ENCODE measurements at places on chromosomes 16 and 17.

DNA sequence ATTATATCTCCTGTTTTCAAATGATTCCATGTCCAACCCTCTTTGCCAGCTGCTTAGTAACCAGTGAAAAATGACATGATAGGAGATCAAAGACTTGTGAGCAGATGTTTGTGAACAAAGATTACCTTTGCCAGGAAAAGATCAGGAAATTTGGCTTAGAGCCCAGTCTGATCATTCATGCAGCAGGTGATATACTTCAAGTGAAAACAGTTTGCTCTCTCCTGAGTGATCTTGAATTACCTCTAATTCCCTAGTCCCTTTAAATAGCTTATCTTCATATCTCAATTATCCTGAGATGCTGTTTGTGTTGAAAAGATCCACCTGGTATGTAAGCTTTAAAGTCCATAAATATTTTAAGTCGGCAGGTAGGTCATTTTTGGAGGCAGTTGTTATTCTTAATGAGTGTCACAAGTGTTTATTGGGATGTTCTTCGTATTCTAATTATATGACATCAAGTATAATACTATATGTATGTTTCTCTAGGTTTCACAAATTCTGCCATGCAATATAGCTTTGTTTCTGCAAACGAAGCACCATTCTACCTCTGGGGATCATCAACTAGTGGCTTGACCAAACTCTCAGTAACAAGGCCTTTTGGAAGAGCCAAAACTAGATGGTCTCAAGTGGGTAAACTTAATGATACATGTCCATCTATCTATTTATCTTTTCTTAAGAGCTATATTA, 13.2 kb upstream of the VPS35L start:
- DNase-seq: no peak

DNA sequence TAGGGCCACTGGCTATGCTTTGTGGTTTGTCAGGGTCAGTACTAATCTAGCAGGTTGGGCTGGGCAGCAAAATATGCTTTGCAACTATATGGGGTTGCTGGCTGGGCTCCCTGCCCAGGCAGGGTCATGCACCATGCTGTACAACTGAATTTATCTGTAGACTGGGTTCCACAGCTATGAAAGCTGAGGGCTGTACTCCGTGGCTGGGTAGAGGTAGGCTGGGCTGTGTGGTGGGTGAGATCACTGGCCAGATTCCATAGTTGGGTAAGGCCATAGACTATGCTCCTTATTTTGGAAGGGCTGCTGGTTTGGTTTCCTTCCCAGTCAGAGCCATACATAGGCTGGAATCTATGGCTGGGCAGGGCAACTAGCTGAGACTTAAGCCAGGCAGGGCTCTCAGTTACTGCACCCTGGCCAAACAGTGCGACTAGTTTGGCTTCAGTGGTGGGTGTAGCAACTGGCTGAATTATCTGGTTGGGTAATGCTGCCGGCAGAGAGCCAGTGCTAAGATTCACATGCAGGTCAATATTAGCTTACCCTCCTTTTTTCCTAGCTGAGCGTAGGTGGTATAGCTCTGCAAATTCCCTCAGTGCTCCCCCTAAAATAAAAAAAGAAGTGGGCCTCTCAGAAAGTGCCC, 769.1 kb upstream of the CDH8 start:
- no peak for DNase-seq

DNA sequence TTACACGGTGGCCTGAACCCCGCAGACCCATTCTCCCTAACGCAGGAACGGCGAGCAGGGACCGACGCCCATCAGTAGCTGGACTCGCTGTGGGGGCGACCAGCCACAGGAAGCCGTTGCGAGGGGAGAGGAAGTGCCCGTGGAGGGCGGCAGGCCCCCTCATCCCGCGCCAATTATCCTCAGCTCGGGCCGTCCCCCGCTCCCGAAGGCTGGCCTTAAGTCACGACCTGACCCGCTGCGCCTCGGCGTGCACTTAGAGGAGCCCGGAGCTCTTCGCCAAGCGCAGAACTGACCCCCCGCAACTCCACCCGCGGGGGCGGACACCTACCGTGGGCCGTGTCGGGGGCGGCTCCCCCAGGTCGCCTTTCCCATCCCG, 401 bp downstream of the ARL16 start:
- DNase-seq: no peak

- no peak for DNase-seq
Observed at GRCh38 chr16:70490261-70490660, 33.1 kb downstream of the COG4 start.

GRCh38 chr17:11545002-11545401, 53.3 kb upstream of the DNAH9 start:
- DNase-seq: no peak

GRCh38 chr17:29007456-29007855, 1.6 kb upstream of the SEZ6 start:
- no peak for DNase-seq

GRCh38 chr17:46742565-46743270, 75.8 kb downstream of the WNT3 start:
- no peak for DNase-seq

DNA sequence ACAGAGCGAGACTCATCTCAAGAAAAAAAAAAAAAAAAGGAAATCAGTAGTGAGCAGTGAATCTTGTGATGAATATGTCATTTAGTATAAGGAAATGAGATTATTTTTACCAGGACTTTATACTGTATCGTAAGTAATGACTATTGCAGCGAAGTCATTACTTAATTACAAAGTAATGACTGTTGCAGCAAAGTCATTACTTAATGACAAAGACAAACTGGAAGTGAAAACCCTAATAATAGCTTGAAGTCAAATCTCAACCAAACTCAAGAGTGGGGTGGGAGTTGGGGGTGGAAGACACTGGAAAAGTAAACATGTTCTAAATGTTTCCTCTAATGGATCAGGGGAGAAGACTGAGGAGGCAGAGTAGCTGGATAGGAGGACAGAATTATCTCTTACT, 76.5 kb downstream of the ARHGAP44 start:
- DNase-seq: no peak

DNA sequence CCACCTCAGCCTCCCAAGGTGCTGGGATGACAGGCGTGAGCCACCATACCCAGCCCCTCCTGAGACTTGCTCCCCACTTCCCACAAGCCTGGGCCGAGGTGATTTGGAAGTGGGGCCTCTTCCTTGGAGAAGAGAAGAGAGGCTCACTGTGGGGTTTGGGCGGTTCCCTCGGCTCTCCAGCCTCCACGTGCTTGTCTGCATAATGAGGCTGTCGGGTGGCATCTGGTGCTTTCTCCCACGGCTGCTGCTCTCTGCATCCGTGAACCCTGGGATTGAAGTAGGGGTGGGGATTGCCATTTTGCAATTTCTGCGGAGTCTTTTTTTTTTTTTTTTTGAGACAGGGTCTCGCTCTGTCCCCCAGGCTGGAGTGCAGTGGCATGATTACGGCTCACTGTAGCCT, 101.4 kb downstream of the RAP1GAP2 start:
- DNase-seq: no peak

GRCh38 chr17:82474223-82475010, 15.9 kb downstream of the NARF start:
- DNase-seq: no peak

Measured in WTC11 (cell line).